Activated CD8-positive, alpha-beta memory T cell treated with anti-CD3 and anti-CD28 coated beads, Interleukin-2, amount 10 ng/mL, durations not matched to agents 7 days and 5 days (primary cell): ENCODE measurements at places on chromosomes 12 and 14. TPM values are rescaled to one million over a fixed set of nuclear protein-coding genes. Genes with fewer than 3 reads are reported as not detected.

GRCh38 chr14:103480595-103480994, 42.0 kb downstream of the CKB start:
- peaks cover 18% of the 10 kb centered on the region for H3K4me1 ChIP-seq
- peak overlapping the region; percentile 64 for H3K27ac ChIP-seq
- H3K36me3 ChIP-seq, result peaks cover 37% of the 10 kb centered on the region
- DNase-seq, result no peak
- no peaks in the 10 kb centered on the region for H3K27me3 ChIP-seq

The PLEKHD1 gene
- total RNA-seq, result 0.05 TPM

The TDRD9 gene
- total RNA-seq, result 1.1 TPM

- H3K4me3 ChIP-seq, result no peak overlapping the region
- H3K36me3 ChIP-seq, result no peaks in the 10 kb centered on the region
- H3K27ac ChIP-seq, result no peak overlapping the region
- no peak for DNase-seq
- H3K27me3 ChIP-seq, result no peaks in the 10 kb centered on the region
Measured at GRCh38 chr12:130121226-130122000, 40.9 kb upstream of the FZD10 start.

DNA sequence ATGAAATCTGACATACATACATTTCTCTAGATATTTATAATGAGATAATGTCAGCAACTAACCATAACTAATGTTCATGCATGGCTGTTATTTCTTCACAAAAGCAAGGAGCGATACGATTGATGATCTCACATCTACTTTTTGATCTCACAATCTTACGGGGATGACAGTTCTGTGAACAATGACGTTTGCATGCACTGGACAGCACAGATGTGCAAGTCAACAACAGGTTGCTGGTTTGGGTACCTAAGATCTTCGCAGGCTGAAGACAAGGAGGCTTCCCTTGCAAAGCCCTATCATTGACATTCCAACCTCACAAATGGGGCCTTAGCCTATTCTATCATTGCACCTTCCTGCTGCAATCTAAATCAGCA, 53.6 kb downstream of the C12orf42 start:
- H3K4me1 ChIP-seq, result peaks cover 21% of the 10 kb centered on the region
- no peaks in the 10 kb centered on the region for H3K36me3 ChIP-seq
- H3K27ac ChIP-seq, result peak overlapping the region; percentile 87
- H3K4me3 ChIP-seq, result no peak overlapping the region

DNA sequence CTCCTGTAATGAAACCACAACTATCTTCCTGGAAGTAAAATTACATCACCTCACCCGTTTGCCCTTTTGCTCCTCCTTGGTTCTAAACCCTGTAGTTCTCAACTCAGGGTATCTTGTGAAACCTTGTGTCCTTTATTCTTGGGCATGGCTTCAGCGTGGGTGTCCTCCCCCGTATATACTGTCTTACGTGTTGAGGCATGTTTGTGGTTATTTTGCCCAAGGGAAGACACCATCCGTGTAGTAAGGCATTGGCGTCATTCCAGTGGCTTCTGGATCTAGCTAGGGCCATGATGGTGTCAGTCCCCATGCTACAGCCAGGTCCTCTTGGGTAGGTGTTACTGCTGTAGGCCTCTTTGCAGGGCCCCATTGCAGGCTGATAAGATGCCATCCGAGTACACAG, 115.4 kb downstream of the ZFP36L1 start:
- no peak for DNase-seq
- no peak overlapping the region for H3K27ac ChIP-seq
- H3K36me3 ChIP-seq, result no peaks in the 10 kb centered on the region
- peaks cover 15% of the 10 kb centered on the region for H3K4me1 ChIP-seq
- no peak overlapping the region for H3K4me3 ChIP-seq

GRCh38 chr12:5307065-5307464, 124.8 kb upstream of the NTF3 start:
- no peak overlapping the region for H3K4me3 ChIP-seq
- no peaks in the 10 kb centered on the region for H3K4me1 ChIP-seq
- no peaks in the 10 kb centered on the region for H3K27me3 ChIP-seq
- no peak overlapping the region for H3K27ac ChIP-seq
- DNase-seq, result no peak

- no peak overlapping the region for H3K27ac ChIP-seq
- no peak for DNase-seq
- H3K36me3 ChIP-seq, result no peaks in the 10 kb centered on the region
- peaks cover 2% of the 10 kb centered on the region for H3K27me3 ChIP-seq
- no peak overlapping the region for H3K4me3 ChIP-seq
Measured at GRCh38 chr12:30533558-30534265, 162.0 kb downstream of the IPO8 start.

DNA sequence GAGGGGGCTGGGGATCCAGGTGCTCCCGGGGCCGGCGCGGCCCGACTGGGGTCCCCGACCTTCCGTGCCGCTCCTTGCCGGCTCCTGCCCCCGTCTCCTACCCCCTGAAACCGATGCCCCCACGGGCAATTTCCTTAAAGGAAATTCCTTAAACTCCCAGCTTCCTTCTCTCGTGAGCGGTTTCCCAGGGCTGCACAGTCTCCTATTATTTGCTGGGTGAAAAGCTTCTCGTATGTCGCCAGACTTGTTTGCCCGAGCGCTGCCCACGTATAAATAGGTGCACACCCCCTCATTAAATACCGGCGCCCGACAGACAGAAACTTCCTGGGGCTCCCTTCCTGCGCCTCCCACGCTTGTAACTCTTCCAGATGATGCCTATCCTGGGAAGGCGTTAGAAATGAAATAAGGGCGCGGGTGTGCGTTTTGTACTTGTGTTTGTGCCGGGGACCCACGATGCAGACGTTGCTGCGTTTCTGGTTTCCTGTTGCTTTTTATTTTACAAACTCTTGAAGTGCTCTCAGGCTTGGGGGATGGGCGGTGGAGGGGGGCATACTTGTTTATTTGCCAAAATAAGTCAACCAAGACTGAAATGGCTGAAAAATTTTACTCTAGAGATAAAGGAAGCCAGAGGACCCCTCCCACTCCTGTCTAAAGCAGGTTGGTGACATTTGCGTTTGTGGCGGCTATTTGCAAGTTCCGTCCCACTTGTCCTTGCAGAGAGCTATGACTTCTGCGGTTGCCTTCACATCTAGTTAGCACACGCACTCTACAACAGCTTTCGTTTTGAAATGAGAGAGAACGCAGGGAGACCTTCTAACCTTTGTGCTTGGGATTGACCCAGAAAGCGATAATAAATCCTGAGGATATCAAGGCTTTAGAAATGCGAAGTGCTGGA, 1.0 kb downstream of the HIP1R start:
- H3K4me3 ChIP-seq, result peak overlapping the region; percentile 83
- H3K27ac ChIP-seq, result peak overlapping the region; percentile 83
- peaks cover 1% of the 10 kb centered on the region for H3K36me3 ChIP-seq
- peak; percentile 80 for DNase-seq

The HRK gene
- total RNA-seq, result not detected

The DUSP16 gene
- 69.0 TPM for total RNA-seq

The GPR68 gene
- total RNA-seq, result 44.5 TPM

The STX2 gene
- total RNA-seq, result 17.8 TPM

- H3K36me3 ChIP-seq, result no peaks in the 10 kb centered on the region
- no peaks in the 10 kb centered on the region for H3K4me1 ChIP-seq
- DNase-seq, result no peak
- no peak overlapping the region for H3K27ac ChIP-seq
- H3K27me3 ChIP-seq, result peaks cover 11% of the 10 kb centered on the region
Measured at GRCh38 chr12:117882181-117882580, 86.6 kb downstream of the KSR2 start.
